ENCODE measurements at places on chromosomes 16 and 17.

DNA sequence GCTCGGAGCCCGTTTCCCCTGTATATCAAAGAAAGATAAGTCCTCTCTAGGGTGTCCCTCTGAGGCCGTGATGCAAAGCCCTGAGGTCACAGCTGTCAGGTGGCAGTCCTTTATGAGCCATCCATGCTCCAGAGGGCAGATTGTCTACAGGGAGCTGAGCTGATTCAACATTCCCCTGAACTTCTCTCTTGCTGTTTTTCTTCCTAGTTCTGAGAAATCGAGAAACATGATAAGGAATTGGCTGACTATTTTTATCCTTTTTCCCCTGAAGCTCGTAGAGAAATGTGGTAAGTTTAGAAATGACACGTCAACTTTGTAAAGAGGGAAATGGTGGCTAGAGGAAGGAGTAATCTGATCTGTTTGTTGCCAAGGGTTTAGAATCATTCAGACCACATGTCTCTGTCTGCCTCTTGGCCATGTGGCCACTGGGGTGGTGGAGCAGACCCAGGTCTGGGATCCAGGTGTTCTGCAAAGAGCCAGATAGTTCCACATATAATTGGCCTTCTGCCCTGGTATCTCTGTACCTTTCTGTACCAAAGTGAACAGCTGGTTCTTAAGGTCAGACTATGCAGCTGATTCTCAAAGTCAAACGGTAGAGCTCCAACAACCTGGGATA lies 3.5 kb downstream of the CTNS start:
- peak; percentile 25 for DNase-seq

DNA sequence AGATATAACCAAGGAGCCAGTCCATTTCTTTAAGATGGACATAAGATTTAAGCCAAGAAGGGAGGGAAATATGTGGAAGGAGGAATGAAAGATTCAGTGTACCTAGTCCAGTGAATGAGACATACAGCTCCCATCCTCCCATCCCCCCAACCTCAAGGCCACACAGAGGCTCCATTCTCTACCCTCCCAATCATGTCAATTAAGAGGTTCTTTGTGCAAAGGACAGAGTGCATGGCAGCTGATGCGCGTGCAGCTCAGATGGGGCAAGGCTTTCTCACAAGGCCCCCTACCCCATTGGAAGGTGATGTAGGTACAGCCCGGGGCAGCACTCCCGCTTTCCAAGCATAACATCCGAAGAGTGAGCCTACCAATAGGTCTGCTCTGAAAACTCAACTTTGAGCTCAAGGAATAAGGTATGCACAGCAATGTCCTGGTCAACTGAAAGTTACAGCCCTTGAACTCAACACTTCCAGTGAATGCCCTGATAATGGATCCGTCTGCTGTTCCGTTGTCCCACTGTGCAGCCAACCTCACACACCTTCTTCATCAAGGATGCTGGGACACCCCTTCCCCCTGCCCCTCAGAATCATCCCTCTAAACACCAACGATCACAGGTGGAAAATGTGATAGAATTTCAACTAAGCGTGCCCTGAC lies 458.1 kb downstream of the SOX9 start:
- DNase-seq: no peak

- DNase-seq: no peak
These were observed 568.3 kb upstream of the ZFHX3 start for GRCh38 chr16:73616166-73616753.

- no peak for DNase-seq
These were observed 12.5 kb downstream of the SREBF1 start for GRCh38 chr17:17824119-17824782.

GRCh38 chr17:73311428-73311780 lies 397 bp downstream of the CDC42EP4 start:
- DNase-seq: no peak

DNA sequence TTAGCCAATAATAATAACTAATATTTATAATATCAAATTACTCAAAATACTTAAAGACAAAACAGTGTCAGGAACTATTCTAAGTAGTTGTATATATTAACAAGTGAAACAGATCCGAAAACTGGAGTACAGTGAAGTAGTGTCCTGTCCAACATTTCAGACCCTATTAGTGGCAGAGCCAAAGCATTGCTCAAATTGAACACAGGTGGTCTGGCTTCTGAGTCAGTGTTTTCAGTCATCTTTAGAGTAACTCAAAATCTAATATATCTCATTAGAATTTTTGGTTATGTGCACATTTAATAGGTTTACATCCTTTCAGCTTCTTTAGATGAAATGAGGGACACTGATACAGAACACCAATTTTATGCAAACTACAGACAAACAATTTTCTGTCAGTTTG lies 652.5 kb downstream of the CDH11 start:
- no peak for DNase-seq

- DNase-seq: no peak
These were observed 187.8 kb downstream of the PRKCB start for GRCh38 chr16:24023621-24024020.

- DNase-seq: no peak
These were observed 40.1 kb downstream of the AKAP10 start for GRCh38 chr17:19937522-19937921.

DNA sequence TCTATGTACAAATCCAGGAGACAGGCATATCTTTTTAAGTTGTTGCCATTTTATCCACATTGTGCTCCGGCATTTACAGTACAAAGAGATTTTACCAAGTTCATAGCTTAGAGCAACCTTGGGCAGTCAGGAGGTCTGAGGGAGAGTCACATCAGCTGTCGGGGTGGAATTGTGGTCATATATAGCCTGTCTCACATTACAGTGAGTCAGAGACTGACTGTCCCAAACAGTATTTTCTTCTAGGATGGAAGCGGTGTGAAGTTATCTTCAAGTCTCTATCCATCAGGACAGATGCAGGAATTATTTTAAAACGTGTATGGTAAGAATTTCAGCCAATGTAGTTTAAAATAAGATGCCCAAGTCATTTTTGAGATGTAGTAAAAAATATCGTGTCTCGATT lies 53.0 kb downstream of the GPRC5B start:
- no peak for DNase-seq
